ENCODE measurements at places on chromosomes 12 and 14.

GRCh38 chr14:99262977-99263448, 9.0 kb downstream of the BCL11B start:
- no peak for DNase-seq

DNA sequence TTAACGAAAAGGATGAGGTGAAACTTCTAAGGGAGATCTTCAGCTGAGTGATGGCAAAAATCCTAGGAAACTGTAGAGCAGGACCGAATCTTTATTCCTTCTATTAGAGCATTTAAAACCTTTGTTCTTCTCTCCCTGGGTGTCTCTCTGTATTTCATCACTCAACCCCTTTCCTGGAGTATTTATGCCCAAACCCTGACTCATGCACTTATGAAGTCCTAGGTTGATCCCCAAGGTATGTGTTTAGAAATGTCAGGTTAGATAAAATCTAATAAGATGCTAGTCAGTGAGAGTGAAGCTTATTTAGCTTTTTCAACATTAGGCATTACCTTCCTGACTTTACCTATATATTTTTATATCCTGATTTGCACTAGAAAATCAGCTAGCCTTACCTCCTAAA, 239.8 kb upstream of the NPAS3 start:
- no peak for DNase-seq

DNA sequence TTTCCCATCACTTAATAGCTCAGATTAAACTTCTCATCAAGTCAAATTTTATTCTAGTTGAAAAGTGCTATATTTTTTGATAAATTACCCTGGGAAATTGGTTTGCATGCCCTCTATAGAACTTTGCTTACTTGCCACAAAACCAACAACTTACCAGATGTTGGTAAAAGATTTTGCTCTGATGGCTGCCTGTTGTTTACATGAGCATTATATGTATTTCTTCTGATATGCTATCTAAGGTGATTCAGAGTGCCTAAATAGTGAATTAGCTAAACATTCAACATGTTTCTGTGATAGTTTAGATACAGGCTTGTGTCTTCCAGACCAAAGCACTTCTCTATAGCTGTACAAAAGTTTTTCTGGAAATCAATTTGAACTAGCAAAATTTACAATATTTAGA, 51.0 kb downstream of the PPM1A start:
- no peak for DNase-seq

GRCh38 chr12:109433618-109434017, 43.5 kb downstream of the KCTD10 start:
- no peak for DNase-seq

- DNase-seq: peak; percentile 29
These were observed 10.0 kb downstream of the AHNAK2 start for GRCh38 chr14:104968153-104968527.

DNA sequence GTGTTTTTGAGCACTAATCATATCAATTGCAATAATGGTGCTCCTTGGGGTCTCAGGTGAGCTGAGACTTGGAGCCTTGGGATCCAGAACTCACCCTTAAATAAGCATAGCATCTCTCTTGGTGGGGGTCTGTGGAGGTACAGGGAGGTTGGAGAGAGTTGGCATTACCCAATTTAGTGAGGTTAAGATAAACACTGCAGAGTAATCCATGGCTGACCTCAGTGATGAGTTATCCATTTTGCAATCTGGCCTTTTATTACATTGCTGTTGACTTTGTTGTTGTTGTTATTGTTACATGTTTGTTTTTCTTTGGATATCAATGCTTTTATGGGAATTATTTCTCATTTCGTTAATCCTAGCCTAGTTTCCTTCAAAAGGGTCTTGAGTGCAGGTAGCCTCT, 373.3 kb downstream of the NRXN3 start:
- no peak for DNase-seq
